ENCODE measurements at places on chromosomes 6 and 20. TPM values are rescaled to one million over a fixed set of nuclear protein-coding genes. Genes with fewer than 3 reads are reported as not detected.
A peak's percentile ranks its signal among the peaks of the same experiment; 100 is the strongest.

The EPB41L1 gene
- 21.9 TPM for total RNA-seq

The ENPP5 gene
- 6.8 TPM for total RNA-seq

The CTAGE9 gene
- not detected for total RNA-seq

The TMEM244 gene
- not detected for total RNA-seq

The RAE1 gene
- 15.6 TPM for total RNA-seq

The CLPSL1 gene
- not detected for total RNA-seq

- no peak for DNase-seq
These were observed 15.2 kb downstream of the CHMP4B start for GRCh38 chr20:33826270-33826897.

DNA sequence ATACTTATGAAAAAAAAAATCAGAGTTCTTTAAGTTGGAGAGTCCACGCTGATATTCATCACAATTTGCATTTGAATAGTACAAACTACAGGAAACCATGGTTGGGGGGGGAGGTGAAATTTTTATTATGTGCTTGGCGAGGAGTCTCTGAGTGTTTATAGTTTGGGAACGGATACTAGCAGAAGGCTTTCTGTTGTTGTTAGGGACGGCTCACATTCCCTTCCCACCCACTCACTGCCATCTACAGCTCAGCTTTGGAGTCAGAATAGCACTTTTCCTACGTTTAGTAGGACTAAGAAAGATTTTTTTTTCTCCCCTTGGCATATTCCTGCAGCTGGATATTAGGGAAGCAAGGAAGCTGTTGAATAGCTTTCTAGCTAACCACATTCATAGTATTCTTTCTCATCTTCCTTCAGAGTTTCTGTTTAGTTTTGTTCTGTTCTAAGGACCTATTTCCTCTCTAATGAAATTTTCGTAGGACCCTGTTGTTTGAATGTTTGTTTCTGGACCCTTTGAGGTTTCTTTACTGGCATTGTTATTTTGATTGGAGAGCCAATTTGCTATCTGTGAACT, 235.1 kb upstream of the ZNF217 start:
- no peak for DNase-seq

GRCh38 chr6:16873698-16874097, 112.4 kb upstream of the ATXN1 start:
- DNase-seq = no peak

GRCh38 chr20:53738039-53738944, 144.7 kb upstream of the ZNF217 start:
- peak; percentile 80 for DNase-seq

DNA sequence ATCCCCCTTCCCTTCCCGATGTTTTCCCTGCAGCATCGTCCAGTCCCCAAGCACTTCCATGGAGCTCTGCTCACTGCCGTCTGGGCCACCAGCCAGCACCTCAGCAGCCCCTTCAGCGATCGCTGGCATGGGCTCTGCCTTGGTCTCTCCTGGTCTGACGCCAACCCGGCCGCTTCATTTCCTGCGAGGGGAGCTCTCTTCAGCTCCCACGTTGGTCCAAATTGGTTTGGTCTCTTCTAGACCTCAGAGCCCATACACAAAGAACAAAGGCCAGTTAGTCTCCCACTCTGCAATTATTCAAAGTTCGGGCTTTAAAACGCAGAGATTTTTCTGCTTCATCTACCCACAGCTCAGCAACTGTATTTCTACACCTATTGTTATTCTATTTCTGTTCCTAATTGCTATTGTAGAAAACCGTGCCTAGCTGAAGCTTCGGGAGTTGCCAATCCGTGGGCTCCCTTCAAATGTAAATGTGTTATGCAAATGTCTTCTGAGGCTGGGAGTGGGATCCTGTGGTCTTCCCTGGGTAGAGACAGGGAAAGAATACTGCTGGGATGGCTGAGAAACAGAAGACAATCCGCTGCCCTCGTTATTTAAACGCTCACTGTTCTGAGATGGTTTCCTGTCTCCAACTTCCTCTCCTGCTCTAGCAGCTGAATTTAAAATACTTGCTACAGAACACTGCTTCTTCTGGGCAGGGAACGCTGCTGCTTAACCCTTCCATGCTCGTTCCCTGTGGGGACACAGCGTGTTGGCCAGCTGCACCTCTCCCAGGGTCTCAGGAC, 154.2 kb upstream of the QKI start:
- peak; percentile 74 for DNase-seq

DNA sequence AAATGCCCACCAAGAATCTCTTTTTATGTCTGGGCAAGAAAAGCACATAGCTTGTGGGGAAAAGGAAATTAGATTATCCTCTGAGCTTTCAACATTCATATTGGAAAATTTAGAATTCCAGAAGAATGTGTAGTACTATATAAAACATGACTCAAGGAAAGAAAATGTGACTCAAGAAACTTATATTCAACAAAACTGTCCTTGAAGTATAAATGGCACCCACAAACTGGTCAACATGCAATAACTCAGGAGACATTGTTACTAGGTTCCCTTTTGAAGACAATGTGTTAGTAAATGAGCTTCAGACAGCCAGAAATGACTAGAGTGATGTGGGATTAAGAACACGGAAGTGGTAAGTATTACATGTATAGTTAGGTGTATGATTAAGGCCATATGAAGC, 26.1 kb upstream of the TINAG start:
- DNase-seq = no peak
